Adipose tissue (tissue), 3 donors: ENCODE measurements at places on chromosomes 5 and 9. TPM values are rescaled to one million over a fixed set of nuclear protein-coding genes. Genes with fewer than 3 reads are reported as not detected.

Gene NDFIP1
- 50.8 TPM for polyA plus RNA-seq

Gene ACTL7B
- not detected for polyA plus RNA-seq

Gene CDKN2A
- polyA plus RNA-seq = 2.1 TPM

Gene SOHLH1
- polyA plus RNA-seq = not detected

Gene HTR1A
- polyA plus RNA-seq = not detected

Gene PCDH1
- 13.7 TPM for polyA plus RNA-seq

Gene BTNL9
- polyA plus RNA-seq = 467 TPM

Gene PCDHA9
- not detected for polyA plus RNA-seq

Gene CNTFR
- 174 TPM for polyA plus RNA-seq

Gene PAEP
- not detected for polyA plus RNA-seq

Gene DAB2
- 37.4 TPM for polyA plus RNA-seq

Gene GABRA6
- polyA plus RNA-seq = not detected

Gene SSBP2
- 36.6 TPM for polyA plus RNA-seq

Gene SLC31A2
- 16.6 TPM for polyA plus RNA-seq

Gene HMCN2
- polyA plus RNA-seq = 5.2 TPM

Gene FBP2
- polyA plus RNA-seq = 0.58 TPM

Gene IL3
- not detected for polyA plus RNA-seq

Gene FAM169A
- 0.39 TPM for polyA plus RNA-seq

Gene KIF4B
- not detected for polyA plus RNA-seq

Gene TEX10
- polyA plus RNA-seq = 10.0 TPM

Gene MYOT
- polyA plus RNA-seq = 0.98 TPM

Gene SPATA31A3
- polyA plus RNA-seq = not detected

Gene EQTN
- polyA plus RNA-seq = not detected

Gene COQ4
- 46.2 TPM for polyA plus RNA-seq

Gene CDK5RAP2
- 15.6 TPM for polyA plus RNA-seq

Gene LCN1
- polyA plus RNA-seq = not detected

Gene SEMA6A
- 6.0 TPM for polyA plus RNA-seq

Gene TTC16
- polyA plus RNA-seq = 0.05 TPM

Gene SPATA31D4
- not detected for polyA plus RNA-seq

Gene N4BP3
- 2.6 TPM for polyA plus RNA-seq

Gene SLC36A2
- polyA plus RNA-seq = 0.15 TPM

Gene ENTPD8
- polyA plus RNA-seq = not detected

Gene GPR21
- polyA plus RNA-seq = 0.07 TPM

Gene ADAMTS19
- polyA plus RNA-seq = not detected

Gene CCNI2
- 1.2 TPM for polyA plus RNA-seq

Gene OBP2B
- polyA plus RNA-seq = not detected

Gene SLC6A7
- not detected for polyA plus RNA-seq

Gene IRX1
- 0.79 TPM for polyA plus RNA-seq
